Thyroid gland (tissue), 4 donors: ENCODE measurements at places on chromosomes 4 and X. TPM values are rescaled to one million over a fixed set of nuclear protein-coding genes. Genes with fewer than 3 reads are reported as not detected.

GRCh38 chr4:150056569-150056968 is 21.7 kb upstream of the DCLK2 start:
- H3K27me3 ChIP-seq: no peaks in the 10 kb centered on the region
- no peak for DNase-seq
- no peak overlapping the region for H3K27ac ChIP-seq

- H3K27me3 ChIP-seq: no peaks in the 10 kb centered on the region
- no peak overlapping the region for H3K4me3 ChIP-seq
- H3K4me1 ChIP-seq: peaks cover 36% of the 10 kb centered on the region
- H3K27ac ChIP-seq: no peak overlapping the region
- no peaks in the 10 kb centered on the region for H3K36me3 ChIP-seq
- DNase-seq: no peak
These were observed 43.8 kb downstream of the PDS5A start for GRCh38 chr4:39933671-39934590.

The C4orf51 gene
- not detected for total RNA-seq

DNA sequence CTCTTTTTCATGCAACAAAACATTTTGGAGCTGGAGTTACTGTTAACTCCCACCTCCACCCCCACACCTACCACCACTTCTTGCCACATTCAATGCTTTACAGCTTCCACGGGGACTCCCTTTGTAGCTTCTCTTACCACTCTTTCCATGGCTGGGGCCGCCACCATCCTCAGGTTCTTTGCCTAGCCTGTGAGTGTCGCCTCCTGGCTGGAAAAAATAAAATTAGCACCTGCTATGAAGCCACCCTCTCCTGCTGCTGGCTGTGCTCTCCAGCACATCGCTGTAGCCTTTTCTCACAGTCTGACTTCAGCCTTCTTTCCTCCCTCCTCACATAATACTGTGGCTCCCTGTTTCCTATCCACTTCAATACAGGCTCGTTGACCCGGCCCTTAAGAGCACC is 114.4 kb downstream of the FRAS1 start:
- H3K36me3 ChIP-seq: no peaks in the 10 kb centered on the region
- no peak overlapping the region for H3K27ac ChIP-seq
- no peak overlapping the region for H3K4me3 ChIP-seq
- DNase-seq: no peak
- peaks cover 5% of the 10 kb centered on the region for H3K4me1 ChIP-seq
- H3K27me3 ChIP-seq: no peaks in the 10 kb centered on the region

DNA sequence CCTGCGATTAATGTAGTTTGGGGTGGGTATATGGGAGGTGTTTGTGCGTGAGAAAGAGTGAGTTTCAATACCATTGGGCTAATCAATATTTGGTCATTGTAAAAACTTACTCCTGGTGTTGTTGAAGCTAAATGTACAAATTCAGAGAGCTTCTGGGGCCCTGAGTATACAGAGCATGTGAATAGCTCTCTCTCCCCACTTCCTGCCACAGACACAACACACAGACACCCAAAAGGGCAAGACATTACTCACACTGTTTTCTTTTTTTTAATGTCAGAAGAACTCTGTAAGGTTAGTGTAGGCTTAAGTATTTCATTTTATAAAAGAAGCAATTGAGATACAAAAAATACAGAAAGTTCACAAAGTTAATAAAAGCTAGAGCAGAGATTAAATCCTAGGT is 151.3 kb upstream of the KCNIP4 start:
- no peak overlapping the region for H3K27ac ChIP-seq
- H3K4me1 ChIP-seq: no peaks in the 10 kb centered on the region
- no peaks in the 10 kb centered on the region for H3K27me3 ChIP-seq

The SULT1B1 gene
- total RNA-seq: 0.54 TPM

- peaks cover 22% of the 10 kb centered on the region for H3K4me1 ChIP-seq
- no peaks in the 10 kb centered on the region for H3K27me3 ChIP-seq
- H3K4me3 ChIP-seq: no peak overlapping the region
- no peak overlapping the region for H3K27ac ChIP-seq
- no peak for DNase-seq
These were observed 1.9 kb downstream of the MYL5 start for GRCh38 chr4:675980-676870.

The ZNF711 gene
- total RNA-seq: 8.6 TPM

- H3K27me3 ChIP-seq: no peaks in the 10 kb centered on the region
- no peaks in the 10 kb centered on the region for H3K36me3 ChIP-seq
- no peak for DNase-seq
- no peaks in the 10 kb centered on the region for H3K4me1 ChIP-seq
- no peak overlapping the region for H3K4me3 ChIP-seq
- H3K27ac ChIP-seq: no peak overlapping the region
These were observed 173.7 kb upstream of the LEF1 start for GRCh38 chr4:108342325-108342970.

The OTC gene
- 1.2 TPM for total RNA-seq

DNA sequence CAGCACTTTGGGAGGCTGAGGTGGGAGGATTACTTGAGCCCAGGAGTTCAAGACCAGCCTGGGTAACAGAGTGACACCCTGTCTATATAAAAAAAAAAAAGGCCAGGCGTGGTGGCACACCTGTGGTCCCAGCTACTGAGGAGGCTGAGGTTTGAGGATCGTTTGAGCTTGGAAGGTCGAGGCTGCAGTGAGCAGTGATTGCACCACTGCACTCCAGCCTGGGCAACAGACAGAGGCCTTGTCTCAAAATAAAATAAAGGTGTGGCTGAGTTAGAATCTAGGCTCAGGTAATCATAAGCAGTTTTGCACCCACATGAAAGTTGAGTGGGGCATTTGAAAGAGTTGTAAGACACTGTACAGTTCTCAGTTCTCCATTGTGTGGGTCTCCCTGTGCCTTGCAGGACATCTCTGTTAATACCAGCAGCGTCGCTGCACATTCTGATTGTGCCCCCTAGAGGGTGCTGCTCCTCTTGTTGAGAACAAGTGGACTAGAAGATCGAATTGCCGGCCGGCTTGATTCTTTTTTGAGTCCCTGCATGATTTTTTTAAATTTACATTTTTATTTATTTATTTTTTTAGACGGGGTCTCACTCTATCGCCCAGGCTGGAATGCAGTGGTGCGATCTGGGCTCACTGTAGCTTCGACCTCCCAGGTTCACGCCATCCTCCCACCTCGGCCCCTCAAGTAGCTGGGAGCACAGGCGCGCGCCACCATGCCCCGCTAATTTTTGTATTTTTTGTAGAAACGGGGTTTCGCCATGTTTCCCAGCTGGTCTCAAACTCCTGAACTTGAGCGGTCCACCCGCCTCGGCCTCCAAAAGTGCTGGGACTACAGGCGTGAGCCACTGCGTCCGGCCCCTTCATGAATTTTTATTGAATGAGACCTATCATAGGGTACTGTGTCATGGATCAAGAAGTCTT is 73.6 kb upstream of the RBMX start:
- H3K27me3 ChIP-seq: no peaks in the 10 kb centered on the region
- no peaks in the 10 kb centered on the region for H3K4me1 ChIP-seq
- H3K4me3 ChIP-seq: no peak overlapping the region
